Tibial nerve (tissue), 4 donors: ENCODE measurements at places on chromosomes 7 and 10.

GRCh38 chr7:69738396-69738951, 140.2 kb downstream of the AUTS2 start:
- no peak for DNase-seq

GRCh38 chr7:44561481-44561880, 12.2 kb downstream of the DDX56 start:
- no peak for DNase-seq

DNA sequence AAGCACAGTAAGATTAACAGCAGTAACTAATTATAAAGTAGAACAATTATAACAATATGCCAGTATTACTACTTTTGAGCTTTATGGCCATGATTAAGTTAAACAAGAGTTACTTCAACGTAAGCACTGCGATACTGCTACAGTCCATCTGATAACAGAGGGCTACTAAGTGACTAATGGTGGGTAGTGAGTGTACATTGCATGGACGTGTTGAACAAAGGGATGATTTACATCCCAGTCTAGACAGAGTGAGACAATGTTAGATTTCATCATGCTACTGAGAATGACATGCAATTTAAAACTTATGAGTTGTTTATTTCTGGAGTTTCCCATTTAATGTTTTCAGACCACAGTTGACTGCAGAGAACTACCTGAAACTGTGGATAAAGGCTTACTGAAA, 45.6 kb downstream of the TPST1 start:
- DNase-seq: no peak

- no peak for DNase-seq
Measured at GRCh38 chr10:43361547-43362190, 9.8 kb upstream of the FXYD4 start.

GRCh38 chr7:51077987-51078370, 238.6 kb downstream of the COBL start:
- DNase-seq: no peak

- DNase-seq: no peak
Measured at GRCh38 chr10:52172581-52172980, 141.5 kb upstream of the DKK1 start.
